ENCODE measurements at places on chromosomes 4 and X. TPM values are rescaled to one million over a fixed set of nuclear protein-coding genes. Genes with fewer than 3 reads are reported as not detected.

The SMPX gene
- not detected for total RNA-seq

The RHOXF1 gene
- not detected for total RNA-seq

The NALF2 gene
- not detected for total RNA-seq

The TLR1 gene
- 0.60 TPM for total RNA-seq

The STIM2 gene
- 10.0 TPM for total RNA-seq

The PHOX2B gene
- not detected for total RNA-seq

The OTC gene
- not detected for total RNA-seq

The VCX3A gene
- total RNA-seq = not detected

The FAM9C gene
- not detected for total RNA-seq

All from A172 (cell line).